ENCODE measurements at places on chromosomes 16 and 17.
A peak's percentile ranks its signal among the peaks of the same experiment; 100 is the strongest.

GRCh38 chr16:54053891-54054820 is 232.4 kb downstream of the IRX3 start:
- no peak for DNase-seq

DNA sequence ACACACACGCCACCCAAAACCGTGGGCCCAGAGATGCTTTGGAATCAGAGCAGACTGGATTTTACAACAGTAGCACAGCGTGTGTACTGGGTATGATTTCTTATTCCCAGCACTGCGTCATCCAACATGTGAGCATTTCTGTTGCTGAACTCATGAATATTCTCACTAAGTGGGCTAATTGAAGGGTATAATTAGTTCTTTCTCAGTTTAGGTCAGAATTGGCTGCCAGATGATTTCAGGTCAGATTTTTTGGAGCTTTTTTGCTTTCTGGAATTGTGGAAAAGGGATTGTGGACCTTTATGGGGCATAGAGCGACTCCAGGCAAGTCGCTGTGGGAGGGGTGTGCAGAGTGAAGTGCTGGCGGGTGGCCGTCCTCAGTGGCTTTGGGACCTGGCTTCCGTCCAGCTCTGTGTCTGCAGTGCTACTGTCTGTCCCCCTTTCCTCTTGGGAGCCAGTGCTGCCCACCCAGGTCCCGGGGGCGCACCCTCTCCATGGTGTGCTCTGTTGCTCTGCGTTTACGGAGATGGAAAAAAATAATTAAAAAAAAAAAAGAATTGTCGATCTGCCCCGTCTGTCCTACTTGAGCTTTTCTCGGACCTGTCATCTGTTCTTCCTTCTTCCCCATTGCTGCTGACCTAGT is 25.0 kb downstream of the FOXK2 start:
- no peak for DNase-seq

GRCh38 chr16:49023050-49023449 is 258.6 kb downstream of the CBLN1 start:
- DNase-seq, result no peak

DNA sequence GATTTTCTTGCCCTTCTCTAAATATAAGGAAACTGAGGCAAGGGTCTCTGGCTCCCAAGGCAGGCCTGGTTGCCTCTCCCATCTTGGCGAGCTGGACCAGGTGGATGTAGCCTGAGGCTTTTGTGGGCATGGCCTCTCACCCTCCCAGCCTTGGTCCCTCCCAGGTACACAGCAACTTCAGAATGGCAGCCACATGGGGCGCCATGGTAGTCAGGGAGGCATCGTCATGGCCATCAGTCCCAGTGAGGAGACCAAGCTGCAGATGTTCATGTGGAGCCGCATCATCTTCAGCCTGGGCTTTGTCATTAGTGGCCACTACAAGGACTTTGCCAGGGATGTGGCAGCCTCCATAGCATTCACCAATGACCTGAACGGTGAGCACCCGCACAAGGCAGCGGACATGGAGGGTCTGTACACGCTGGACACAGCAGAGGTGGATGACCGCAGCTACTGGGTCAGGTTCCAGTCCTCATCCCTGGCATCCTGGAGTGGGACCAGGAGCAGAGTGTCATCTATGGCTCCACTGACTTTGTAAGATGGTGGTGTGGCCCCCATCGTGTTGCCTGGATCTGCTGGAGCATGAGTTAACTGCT is 165.8 kb upstream of the ZNF267 start:
- DNase-seq, result no peak

DNA sequence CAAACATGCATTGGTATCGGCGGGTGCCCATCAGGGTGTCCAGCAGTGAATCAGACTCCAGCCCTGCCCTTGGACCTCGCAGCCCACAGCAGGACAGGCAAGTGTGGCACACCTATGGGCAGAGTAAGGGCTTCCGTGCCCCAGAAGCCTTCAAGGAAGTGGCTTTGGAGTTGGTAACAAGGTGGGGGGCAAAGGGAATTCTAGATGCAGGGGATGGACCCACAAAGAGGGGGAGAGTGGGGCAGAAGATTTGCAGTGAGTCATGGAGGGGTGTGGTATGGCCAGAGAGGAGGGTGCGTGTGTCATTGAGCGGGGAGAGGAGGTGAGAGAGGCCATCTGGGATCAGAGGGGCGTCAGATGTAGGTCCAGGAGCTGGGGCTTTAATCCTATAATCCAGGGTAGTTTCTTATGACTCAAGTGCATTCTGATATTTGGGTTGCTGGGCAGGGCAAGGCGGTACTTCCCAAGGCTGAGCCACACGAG is 8.5 kb upstream of the SPNS2 start:
- DNase-seq, result no peak

DNA sequence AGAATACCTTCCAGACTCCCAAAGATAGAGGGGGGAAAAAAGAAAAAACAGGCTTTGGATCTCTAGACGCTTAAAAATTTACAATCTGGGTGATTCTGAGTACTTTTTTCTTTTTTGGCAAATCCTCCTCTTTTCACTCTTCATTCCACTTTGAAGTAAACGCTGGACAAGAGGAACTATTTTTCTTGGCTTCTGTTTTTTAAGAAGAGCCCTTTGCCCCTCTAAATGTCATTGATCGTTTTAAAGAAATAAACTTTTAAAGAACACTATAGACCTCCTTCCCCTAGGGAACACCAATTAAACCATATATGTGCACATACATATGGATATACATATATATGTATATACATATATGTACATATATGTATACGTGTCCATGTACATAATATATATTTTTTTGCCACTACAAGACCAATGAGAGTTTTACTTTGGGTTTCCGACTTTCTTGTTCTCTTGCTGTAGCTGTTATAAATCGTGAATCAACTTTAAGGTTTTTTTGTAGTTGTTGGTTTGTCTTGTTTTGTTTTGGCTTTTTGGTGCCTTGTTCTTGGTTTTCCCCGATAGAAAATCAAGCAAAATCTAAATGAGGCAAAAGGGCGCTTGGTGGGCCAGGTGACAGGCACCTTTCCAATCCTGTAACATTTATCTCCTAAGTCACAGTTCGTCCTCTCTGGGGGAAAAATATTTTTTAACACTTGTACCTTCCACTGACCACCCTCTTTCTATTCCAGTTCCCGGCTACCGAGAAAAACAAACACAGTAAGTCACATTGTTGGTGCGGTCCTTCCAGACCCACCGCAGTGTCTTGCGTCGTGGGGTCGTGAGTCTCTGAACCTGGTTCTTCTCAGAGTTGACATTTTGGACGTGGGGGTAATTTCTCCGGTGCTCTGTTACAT is 4.4 kb downstream of the FOXF1 start:
- no peak for DNase-seq

DNA sequence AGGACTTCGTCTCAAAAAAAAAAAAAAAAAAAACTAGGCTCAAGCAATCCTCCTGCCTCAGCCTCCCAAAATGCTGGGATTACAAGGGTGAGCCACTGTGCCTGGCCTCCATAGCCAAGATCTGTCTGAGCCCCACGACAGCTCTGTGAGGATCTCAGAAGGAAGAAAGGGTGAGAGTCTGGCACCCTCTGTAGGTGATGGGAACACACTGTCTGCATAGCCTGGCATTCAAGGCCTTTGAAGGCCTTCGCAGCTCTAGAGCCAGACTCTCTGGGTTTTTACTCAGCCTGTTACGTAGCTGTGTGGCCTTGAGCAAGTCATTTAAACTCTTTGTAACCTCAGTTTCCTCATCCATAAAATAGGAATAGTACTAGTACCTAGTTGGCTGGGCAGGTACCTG is 6.3 kb upstream of the XPO6 start:
- peak; percentile 33 for DNase-seq

DNA sequence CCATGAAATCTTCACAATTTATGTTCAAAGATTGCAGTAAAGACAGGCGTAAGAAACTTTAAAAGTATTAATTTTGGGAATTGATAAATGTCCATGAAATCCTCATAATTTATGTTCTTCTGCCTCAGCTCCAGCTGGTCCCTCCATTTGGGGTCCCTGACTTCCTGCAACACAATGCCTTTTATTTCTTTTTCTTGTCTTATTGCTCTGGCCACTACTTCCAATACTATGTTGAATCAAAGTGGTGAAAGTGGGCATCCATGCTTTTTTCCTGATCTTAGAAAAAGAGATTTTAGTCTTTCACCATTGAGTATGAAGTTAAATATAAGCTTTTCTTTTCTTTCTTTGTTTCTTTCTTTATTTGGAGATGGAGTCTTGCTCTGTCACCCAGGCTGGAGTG is 14.3 kb downstream of the TAT start:
- DNase-seq, result no peak

- peak; percentile 8 for DNase-seq
Observed at GRCh38 chr16:74226338-74226954, 70.2 kb upstream of the PSMD7 start.

GRCh38 chr16:79612207-79612606 is 11.7 kb upstream of the MAF start:
- DNase-seq, result no peak

DNA sequence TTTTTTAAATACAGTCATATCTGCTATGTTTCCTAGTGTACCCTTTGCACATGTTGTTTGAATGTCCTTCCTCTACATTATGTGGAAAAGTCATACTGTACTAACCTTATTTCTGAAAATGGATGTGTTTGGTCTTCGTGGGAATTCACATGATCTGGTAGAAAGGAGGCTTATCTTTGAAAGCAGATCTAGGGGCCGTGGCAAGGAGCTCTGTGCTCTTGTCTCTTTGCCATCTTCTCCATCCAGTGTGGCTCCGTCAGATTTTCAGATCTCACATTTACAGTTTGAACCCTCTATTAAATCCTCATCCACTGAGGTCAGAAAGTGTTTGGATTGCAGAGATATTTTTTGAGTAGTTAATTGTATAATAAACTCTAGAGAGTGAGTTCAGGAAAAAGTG is 32.9 kb downstream of the MAP2K4 start:
- DNase-seq, result no peak

Data from stromal cell of bone marrow (primary cell).